ENCODE measurements at places on chromosomes 11 and 22.

DNA sequence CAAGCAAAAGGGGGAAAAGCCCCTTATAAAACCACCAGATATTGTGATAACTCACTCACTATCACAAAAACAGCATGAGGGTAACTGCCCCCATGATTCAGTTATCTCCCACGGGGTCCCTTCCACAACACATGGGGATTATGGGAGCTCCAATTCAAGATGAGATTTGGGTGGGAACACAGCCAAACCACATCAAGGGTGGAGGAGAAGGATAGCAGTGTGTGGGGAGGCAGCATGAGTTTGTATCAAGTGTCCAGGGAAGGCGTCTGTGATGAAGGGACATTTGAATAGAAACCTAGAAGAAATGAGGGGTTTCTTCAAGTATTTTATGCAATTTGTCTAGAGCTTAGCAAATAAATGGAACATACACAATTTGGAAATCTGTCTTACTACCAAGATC lies 98.2 kb downstream of the SLC1A2 start:
- no peak for DNase-seq

GRCh38 chr11:21930408-21930807 lies 262.5 kb upstream of the ANO5 start:
- no peak for DNase-seq

GRCh38 chr22:33562501-33562900 lies 357.8 kb downstream of the LARGE1 start:
- DNase-seq, result no peak

- peak; percentile 68 for DNase-seq
Observed at GRCh38 chr22:37244922-37245722, 1.1 kb upstream of the RAC2 start.

DNA sequence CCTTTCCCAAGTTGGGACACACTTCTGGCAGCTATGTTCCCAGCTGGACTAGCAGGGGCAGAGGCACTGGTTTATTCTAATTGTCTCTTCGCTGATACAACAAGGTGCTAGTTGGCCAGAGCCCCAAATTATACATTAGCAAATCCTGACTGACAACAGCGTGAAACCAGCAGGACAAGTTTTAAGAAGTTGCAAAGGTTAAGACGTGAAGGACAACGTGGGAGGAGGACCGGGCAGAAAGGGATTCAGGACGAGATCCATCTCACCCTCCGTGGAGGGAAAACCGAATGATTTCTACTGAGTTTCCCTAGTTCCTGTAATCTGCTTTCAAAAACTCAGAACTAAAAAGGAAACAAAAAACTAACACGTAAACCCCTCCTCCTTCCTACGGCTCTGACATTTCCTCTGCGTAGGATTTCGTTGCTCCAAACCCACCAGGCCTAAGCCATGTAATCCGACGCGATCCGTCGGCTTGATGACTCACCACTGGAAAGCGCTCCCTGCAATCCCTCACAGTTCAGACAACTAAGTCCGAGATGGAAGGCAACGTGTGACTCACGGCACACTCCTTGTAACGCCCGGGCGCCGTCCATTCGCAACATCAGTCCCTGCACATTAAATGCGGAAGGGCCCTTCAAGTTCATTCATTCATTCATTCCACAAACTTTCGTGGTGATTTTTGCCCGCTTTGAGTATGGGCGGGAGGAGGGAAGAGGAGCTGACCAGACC lies 703 bp downstream of the POGLUT3 start:
- peak; percentile 70 for DNase-seq

GRCh38 chr11:103872748-103873147 lies 163.7 kb upstream of the DDI1 start:
- DNase-seq, result no peak

DNA sequence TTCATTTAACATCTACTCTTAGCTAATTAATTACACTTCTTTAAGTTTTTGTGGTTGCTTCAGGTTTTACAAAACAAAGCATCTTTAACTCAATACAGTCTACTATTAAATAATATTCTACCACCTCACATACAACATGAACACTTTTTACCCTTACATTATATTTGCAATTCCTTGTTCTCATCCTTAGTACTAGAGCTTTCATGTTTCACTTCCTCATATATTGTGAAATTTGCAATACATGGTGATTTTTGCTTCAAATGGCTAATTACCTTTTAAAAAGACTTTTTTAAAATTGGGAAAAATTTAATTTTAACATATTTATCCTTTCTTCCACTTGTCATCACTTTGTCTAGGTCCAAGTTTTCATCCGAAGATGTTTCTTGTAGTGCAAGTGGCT lies 37.5 kb downstream of the RSF1 start:
- DNase-seq, result no peak

- no peak for DNase-seq
Observed at GRCh38 chr11:45659818-45660160, 5.6 kb downstream of the CHST1 start.

- no peak for DNase-seq
Observed at GRCh38 chr22:24952837-24953383, 394 bp downstream of the KIAA1671 start.

GRCh38 chr11:117515892-117516787 lies 188.5 kb downstream of the CEP164 start:
- no peak for DNase-seq

- DNase-seq, result no peak
Observed at GRCh38 chr11:112377946-112378345, 117.3 kb upstream of the PLET1 start.

DNA sequence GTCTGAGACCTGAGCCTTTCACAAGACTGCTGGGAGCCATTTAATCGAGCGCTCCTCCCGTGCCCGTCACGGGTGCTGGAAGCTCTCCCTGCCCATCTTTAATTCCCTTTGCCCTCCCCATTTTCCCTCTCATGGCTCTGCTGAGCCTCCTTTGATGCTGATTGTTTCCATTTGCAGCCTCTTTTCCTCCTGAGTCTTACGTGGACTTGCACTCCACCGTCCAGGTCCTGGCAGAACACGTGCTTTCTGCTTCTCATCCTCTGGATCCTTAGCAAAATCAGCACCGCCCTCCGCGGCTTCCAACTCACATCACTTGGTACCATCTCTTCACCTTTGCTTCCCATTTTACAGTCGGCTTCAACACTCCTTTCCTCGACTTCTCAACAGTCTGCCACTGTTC lies 7.3 kb downstream of the IFT27 start:
- DNase-seq, result no peak

DNA sequence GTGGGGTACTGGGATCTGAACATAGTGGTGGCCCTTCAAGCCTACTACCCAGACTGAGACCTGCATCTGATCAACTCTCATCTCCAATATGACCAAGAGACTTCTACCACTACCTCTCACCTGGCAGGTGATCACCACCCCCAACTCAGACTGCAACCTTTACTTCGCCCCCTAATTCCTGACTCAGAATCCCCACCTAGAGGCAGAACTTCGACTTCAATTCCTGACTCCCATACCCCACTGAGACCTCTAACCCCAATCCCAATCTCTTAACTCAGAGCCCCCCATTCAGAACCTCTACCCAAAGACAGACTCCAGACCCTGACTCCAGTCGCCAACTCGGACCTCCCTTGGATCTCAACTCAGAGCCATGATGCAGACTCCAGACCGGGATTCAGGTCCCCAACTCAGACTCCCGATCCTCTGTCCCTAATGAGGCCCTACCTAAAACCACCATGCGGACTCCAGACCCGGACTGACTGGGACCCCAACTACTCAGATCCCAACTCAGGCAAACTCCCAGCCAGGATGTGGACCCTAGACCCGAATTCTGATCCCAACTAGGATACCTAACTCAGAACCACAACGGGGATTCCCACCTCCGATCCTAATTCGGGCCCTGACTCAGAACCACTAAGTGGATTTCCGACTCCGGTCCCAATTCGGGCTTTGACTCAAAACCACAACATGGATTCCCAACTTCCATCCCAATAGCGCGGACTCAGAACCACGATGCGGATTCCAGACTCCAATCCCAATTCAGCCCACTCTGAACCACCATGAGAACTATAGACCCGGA lies 1.2 kb downstream of the KCNQ1OT1 start:
- DNase-seq, result no peak

DNA sequence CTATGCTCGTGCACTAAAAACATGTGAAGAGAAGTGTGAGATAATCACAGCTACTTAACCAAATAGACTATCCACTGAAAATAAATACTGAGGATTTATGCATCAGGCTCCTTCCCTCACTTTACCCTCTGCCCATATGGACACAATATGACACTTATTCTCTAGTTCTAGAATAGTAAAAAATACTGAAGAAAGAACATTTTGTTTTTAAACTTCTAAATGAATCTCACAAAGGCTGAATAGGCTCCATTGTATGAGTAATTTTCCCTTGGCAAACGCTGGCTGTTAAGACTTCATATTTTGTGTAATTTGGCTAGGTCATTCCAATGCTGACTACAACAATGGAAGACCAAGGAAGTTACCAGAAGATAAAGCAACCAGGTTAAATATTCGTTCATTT lies 9.9 kb downstream of the HPS5 start:
- no peak for DNase-seq

GRCh38 chr11:57516061-57516443 lies 550 bp upstream of the SLC43A1 start:
- no peak for DNase-seq

DNA sequence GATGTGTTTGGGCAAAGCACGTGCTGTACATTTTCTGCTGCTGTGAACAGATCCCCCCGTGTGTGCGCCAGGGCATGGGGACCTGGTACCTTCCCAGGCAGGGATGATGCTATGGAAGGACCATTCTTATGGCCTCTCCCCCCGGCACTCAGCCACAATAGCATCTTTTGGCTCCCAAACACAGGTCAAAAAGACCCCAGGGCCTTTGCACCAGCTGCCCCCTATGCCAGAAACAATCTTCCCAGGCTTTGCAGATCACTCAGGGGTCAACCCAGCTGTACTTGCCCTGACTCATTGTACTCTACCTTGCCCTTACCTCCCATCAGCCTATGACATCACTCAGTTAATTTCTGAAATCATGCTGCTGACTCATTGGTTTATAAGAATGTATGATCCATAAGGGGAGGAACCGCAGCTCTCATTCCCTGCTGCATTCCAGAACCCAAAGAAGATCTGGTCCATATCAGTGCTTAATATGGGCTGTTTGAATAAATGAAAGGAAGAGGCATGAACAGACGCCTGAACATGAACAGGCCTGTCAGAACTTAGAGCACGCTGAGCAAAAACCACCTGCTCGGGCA lies 100.7 kb downstream of the CELSR1 start:
- no peak for DNase-seq

Measured in activated CD8-positive, alpha-beta memory T cell treated with anti-CD3 and anti-CD28 coated beads for 24 hours (primary cell).